ENCODE measurements at places on chromosomes 3 and 15. TPM values are rescaled to one million over a fixed set of nuclear protein-coding genes. Genes with fewer than 3 reads are reported as not detected.

HGD gene
- not detected for total RNA-seq

EXD1 gene
- not detected for total RNA-seq

CCDC9B gene
- 8.5 TPM for total RNA-seq

SLC12A8 gene
- total RNA-seq = 26.6 TPM

CCRL2 gene
- 6.1 TPM for total RNA-seq

C3orf20 gene
- total RNA-seq = not detected

SEMA3B gene
- total RNA-seq = 5.6 TPM

GABRR3 gene
- total RNA-seq = not detected

DZIP3 gene
- 10.1 TPM for total RNA-seq

TMIE gene
- total RNA-seq = 0.10 TPM

KBTBD13 gene
- total RNA-seq = not detected

PSMA4 gene
- 584 TPM for total RNA-seq

Measured in RPMI7951 (cell line).